Cardiac fibroblast (primary cell): ENCODE measurements at places on chromosomes 12 and 14.

DNA sequence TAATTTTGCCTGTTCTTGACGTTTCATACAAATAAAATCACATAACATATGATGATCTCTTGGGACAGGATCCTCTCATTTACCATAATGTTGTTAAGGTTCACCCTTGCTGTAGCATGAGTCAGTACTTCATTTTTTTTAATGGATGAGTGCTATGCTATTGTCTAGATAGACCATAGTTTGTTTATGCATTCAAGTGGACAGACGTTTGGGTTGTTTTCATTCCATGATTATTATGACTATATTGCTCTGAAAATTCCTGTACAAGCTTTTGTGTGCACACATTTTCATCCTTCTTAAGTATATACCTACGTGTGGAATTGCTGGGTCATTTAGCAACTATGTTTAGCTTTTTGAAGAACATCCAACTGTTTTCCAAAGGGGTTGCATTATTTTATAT, 325.6 kb upstream of the TMEM132C start:
- no peak for DNase-seq

DNA sequence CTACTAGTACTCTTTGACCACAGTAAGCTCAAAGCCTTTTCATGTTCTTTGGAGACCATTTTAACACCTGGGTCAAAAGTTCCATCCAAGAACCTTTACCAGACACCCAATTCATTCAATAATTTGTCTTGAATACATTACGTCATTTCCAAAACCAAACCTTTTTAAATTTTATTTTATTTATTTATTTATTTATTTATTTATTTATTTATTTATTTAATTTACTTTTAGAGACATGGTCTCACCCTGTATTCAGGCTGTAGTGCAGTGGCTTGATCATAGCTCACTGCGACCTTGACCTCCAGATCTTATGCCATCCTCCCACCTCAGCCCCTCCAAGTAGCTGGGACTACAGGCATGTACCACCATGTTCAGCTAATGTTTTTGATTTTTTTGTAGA, 113.5 kb downstream of the BCAT1 start:
- no peak for DNase-seq

DNA sequence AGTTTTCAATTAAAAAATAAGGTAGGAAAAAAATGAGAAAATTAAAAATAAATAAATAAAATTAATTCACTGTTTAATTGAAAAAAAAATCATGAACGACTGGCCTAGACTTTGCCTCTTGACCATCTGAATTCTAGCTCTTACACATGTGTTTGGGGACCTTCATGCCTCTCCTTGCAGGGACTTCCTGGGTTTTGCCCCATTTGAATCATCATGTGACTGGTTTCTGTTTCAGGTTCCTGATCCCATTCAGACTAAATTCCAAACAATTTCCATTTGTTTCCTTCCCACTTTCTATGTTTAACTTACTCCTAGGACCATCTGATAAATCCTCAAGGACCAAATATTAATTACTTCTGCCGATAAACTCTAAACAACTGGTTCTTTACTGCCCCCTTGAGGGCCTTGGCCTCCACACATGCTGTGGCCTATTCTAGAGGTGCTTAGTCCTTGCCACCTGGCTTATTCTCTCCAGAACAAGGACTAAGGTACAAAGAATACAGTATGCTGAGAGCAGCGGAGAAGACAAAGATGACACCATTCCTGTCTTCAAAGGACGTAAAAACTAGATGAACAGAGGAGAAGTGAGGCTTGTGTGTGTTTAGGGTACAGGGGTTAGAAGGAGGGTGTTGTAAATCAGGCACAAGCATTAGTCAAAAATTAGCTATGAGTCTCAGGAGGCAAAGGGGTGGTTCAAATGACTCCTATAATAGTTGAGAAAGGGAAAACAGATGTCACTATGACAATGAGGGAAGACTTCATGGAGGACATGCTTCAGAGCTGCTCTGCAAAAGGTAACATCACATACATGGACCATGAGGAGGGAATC, 125.8 kb upstream of the AVPR1A start:
- DNase-seq: peak; percentile 57

GRCh38 chr14:55739967-55740648, 160.1 kb downstream of the KTN1 start:
- no peak for DNase-seq

GRCh38 chr14:68322940-68323620, 469.8 kb downstream of the ZFP36L1 start:
- DNase-seq: no peak

DNA sequence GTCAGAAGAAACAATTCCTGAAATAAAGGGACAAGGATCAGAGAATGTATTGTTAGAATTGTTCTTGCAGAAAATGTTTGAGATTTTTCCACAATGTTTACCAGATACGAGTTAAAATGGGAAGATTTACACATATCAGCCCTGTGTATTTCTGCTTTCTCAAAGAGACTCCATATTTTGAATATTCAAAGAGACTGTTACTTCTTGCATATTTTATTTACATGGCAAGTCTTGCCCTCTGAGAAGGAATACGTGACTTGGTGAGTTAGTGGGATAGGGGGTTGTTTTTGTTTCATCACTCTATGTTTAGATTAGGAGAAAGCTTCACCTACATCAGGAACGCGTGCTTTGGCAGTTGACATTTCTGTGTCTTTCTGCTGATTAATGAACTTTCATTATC, 56.1 kb upstream of the ZDHHC17 start:
- no peak for DNase-seq

DNA sequence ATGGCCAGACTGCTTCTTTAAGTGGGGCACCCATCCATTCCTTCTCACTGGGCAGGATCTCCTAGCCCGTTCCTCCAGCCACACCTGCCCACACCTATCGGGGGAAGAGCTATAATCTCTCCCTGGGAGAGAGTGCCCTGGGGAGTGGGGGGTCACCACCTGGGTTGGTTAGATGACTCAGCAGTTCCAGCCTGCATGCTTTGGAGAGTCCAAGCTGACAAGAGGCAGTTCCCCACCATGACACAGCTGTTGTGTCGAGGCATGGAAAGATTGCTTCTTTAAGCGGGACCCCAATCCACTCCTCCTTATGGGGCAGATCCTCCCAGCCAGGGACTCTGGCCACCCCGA, 52.6 kb upstream of the PPFIA2 start:
- DNase-seq: no peak

DNA sequence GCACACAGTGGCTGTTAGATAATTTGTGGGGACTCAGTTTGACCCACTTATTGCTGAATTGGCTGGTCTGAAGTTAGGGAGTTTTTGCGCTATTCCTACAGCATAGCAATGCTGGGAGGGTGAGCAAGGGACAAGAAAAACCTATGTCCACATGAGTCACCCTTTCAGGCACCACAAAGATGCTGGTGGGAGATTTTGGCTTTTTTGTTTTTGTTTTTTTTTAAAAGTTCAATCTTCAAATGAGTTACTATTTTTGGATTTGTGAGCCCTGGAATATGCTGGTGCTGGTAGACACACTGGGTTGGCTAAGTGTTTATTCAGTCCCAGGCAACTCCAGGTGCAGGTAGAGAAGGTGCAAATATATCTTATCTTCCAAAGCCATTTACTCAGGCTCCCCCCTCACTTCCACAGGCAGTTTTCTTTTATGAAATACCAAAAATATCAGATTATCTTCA, 143.4 kb downstream of the BTG1 start:
- DNase-seq: no peak

DNA sequence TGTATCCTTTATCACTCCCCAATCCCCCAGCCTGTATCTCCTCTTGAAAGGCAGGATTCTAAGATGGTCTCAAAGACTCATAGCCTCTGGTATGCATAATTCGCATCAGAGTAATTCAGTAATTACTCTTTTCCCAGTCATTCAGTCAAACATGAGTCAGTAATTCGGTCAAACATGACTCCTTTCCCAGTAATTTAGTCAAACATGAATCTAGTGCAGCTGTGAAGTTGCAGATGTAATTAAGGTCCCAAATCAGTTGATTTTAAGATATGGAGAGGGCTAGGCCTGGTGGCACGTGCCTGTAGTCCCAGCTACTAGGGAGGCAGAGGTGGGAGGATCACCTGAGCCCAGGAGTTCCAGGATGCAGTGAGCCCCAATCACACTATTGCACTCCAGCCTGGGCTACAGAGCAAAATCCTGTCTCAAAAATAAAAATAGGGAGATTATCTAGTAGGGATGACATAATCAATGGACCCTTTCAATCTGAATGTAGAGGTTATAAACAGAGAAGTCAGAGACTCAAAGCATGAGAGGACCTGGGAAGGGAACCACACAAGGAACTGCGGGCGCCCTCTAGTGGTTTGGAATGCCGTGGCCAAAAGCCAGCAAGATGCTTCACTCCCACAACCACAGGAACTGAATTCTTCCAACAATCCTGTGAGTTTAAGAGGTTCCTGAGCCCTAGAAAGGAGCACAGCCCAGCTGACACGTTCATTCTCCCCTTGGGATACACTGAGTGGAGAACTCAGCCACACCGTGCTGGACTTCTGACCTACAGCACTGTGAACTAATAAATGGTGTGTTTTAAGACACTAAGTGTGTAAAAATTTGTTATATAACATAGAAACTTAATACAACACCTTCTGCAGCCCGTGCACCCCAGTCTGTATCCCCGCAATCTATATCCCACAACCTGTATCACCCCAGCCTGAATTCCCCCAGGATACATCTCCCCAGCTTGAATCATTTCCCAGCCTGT, 14.3 kb upstream of the ARMH4 start:
- peak; percentile 86 for DNase-seq

DNA sequence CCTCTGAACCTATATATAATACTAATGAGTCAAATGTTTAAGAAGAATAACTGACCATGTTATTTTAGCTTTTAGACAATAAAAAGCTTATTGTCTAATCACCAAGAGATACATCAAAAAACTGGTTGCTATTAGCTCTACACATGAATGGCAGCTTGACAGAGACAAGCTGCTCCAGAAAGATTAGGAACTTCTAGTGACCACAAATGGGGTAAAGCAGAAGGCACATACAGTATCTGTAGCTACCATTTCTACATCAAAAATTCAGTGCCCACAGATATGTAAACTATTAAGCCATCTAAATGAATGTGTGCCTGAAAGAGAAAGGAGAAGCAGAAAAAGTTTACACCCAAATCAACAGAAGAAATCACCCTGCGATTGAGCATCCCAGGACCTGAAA, 2.4 kb downstream of the AREL1 start:
- no peak for DNase-seq

DNA sequence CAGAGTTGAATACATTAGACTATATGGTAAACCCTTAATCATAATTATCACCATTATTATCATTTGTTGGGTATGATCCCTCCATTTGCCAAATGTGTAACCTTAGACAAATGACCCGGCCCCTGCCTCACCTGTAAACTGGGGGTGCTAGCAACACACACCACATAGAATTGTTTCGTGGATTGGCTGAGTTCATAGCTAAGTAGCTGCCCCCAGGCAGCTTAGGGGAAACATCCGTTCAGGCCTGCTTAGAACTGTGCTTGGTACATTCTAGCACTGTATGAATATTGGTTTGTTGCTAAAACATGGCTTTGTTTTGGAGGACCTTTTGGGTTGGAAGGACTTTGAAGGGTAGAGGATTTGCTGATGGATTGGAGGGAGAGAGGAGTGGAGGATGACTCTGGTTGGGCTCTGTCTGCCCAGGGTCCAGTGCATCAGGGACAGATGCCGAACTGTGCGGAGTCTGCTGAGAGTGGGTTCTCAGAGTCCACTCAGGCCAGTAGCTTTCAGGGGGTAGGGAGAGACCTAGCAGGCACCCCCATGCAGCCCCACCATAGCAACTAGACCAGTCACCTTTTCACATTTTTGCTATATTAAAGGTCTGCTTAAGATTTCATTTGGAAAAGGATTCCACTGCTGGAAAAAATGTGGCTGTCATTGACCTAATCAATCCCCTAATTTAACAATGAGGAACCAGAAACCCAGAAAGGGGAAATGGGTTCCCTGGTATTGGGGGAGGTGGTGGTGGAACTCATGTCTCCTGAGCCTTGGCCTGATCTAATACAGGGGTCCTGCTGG, 2.2 kb downstream of the RIN3 start:
- no peak for DNase-seq

GRCh38 chr12:16344269-16344668, 3.2 kb upstream of the MGST1 start:
- DNase-seq: peak; percentile 27

- DNase-seq: no peak
Measured at GRCh38 chr12:12725956-12726554, 8.9 kb downstream of the CDKN1B start.

- no peak for DNase-seq
Measured at GRCh38 chr12:62317017-62317416, 56.8 kb downstream of the USP15 start.

- no peak for DNase-seq
Measured at GRCh38 chr12:4158306-4158705, 115.3 kb upstream of the CCND2 start.

DNA sequence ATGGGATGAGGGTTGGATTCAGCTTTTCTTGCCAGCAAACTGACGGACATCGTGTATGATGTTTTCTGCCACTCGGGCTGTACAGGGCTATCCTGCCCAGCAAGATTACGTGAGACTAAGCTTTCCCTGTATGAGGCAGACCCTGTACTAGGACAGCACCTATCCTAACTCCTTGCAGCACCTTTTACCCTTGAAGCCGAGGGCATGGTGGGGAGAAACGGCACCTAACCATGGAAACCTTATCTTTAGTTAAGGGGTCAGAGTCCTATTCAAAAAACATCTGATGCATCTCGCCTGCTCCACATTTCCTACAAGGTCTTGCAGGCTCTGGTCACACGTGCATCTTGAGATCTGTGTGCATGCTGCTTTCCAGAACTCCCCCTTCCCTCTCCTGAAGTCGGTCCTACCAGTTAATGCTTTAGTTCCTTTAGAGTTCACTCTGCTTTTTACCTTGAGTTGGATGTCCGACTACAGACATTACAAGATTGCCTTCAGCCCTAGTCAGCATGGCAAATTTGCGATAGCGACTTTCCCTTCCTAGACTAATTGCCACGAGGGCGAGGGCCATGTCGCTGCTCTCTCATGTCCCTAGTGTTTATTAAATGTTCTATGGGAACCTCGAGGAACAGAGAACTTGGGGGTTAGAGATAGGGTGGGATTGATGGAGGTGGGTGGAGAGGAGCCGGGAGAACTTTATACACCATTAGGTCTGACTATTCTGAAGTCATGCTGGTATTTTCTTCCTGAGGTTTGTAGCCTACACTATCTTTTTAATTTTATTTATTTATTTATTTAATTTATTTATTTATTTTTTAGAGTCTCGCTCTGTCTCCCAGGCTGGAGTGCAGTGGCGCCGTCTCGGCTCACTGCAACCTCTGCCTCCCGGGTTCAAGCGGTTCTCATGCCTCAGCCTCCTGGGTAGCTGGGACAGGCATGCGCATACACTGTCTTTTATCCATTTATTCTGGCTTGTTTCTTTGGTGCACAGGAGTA, 6.6 kb downstream of the RAN start:
- DNase-seq: no peak
